Uterus (tissue), 4 donors: ENCODE measurements at places on chromosomes 12 and 14.
A peak's percentile ranks its signal among the peaks of the same experiment; 100 is the strongest.

GRCh38 chr14:78519863-78520262, 349.7 kb downstream of the NRXN3 start:
- DNase-seq = no peak

DNA sequence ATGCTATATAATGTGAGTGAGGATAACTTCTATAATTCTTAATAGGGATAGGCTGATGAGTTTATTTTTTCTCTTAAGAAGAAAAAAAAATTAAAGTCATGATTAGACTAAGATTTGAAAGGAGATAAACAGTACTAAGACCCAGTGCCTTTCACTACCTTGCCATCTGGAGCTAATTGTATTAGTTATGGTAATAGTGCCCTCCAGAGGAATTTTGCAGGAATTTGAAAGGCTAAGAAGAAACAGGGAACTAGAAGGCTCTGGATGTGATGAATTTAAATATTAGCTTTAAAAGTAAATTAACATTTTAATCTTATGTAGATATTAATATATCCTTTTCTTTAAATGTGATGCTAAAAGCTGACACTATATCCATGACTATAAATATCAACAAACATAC, 36.6 kb upstream of the PIK3C2G start:
- no peak for DNase-seq

DNA sequence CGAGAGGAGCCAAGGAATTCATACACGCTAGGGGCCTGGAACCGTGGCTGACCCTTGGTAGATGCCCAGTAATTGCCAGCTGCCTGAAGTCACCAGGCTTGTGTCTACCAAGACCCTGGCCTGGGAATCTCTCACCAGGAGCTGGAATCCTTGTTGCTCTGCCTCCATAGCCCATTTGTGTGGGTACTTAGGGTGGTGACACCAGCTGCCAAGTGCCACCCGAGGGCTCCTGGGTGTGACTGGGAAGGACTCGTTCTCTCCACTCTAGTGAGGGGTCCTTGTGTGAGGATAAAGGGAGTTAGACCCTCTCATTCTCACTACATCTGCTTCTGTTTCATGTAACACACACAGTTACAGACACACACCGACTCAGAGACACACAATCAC, 17.9 kb downstream of the SERPINA1 start:
- no peak for DNase-seq

- DNase-seq = peak; percentile 88
Measured at GRCh38 chr14:68780358-68781160, 12.3 kb downstream of the ZFP36L1 start.

GRCh38 chr12:56590237-56590830, 39.8 kb downstream of the BAZ2A start:
- DNase-seq = no peak

GRCh38 chr12:25052196-25052913, 103.5 kb upstream of the BCAT1 start:
- no peak for DNase-seq

GRCh38 chr14:47270715-47271114, 404.7 kb downstream of the MDGA2 start:
- DNase-seq = no peak

DNA sequence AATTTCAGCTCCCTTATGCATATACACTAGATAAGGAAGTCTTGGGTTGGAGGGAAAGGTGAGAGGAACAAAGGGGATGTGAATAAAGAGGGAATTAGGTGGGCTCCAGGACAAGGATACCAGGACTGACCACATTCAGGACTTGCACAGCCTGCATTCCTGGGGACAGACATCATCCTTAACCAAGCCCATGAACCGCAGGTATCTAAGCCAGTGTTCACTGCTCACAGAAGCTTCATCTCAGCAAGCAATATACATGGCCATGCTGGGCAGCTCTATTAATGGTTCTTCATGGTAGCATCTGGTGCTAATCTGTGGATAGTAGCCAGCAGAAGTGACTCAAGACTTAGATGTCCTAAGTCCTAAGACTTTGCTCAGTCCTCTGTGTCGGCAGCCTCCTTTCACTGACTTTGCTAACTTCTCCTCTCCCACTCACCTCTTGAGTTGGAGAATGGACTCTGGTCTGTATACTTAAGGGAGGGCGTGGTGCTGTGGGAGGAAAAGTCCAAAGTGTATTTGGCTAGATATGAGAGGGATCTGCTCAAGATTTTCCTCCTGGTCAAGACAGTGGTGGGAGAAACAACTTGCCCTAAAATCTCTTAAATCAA, 136.1 kb downstream of the ASCL1 start:
- no peak for DNase-seq

- no peak for DNase-seq
Measured at GRCh38 chr12:56957229-56958052, at the start of gene RDH16. RDH16 (minus strand) TSS chr12:56957608; CDS start chr12:56957462, 146 bp downstream.

DNA sequence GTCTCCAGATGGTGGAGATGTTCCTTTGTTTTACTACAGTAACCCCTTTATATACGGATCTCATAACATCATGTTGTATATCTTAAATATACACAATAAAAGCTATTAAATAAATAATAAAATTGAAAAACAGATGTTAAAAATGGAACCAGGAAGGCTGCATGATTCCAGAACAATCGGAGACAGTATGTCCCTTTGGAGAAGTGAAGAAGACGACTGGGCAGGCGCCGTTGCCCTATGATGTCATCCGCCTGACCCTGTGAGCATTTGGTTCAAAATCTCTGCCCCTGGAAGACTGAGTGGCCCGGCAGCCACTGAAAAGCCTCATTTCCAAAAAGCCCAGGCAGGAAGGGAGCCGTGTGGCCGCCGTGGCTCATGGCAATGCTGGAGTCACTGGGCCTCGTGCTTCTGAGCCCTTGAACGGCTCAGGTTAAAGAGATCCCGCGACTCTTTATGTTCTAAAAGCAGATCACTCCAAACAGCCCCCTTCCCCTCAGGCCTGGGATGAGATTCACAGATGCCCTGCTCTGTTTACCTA, 30.8 kb downstream of the RIMBP2 start:
- no peak for DNase-seq

- DNase-seq = no peak
Measured at GRCh38 chr12:1928439-1929121, 10.1 kb upstream of the CACNA2D4 start.
